ENCODE measurements at places on chromosomes 5 and 9.

DNA sequence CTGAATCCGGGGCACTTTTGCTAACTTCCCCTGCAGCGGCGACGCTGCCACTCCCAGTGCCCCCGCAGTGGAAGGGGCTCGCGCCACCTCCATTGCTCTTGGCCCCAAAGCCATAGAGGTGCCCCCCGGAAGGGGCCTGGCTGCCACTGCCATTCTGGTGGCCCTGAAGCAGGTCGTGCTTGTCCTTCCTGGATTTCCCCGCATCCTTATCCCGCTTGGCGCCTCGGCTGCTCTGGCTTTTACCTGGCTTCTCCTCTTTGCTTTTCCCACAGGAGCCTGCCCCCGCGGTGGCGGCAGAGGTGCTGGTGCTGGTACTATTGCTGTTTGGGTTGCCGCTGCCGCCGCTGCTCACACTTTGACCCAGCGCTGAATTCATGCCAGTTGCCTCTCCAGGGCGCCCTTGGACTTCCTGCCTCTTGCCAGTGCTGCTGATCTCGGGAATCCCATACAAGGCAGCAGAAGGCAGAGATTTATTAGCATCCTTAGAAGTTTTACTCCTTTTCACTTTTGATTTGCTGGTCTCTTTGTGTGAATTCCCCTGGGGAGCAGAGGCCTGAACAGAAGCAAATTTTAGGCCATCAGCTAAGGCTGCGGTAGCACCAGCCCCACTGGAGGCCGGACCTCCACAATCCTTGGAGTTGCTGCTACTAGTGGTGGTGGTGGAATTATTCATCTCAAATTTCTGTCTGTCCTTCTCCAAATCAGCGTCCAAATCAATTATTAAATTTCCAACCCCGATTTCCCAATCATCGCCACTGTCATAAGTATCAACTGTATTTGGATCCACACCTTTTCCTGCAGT, 2.1 kb downstream of the ZNF608 start:
- DNase-seq = no peak

GRCh38 chr5:138663009-138663408, 87.8 kb upstream of the HSPA9 start:
- DNase-seq = no peak

DNA sequence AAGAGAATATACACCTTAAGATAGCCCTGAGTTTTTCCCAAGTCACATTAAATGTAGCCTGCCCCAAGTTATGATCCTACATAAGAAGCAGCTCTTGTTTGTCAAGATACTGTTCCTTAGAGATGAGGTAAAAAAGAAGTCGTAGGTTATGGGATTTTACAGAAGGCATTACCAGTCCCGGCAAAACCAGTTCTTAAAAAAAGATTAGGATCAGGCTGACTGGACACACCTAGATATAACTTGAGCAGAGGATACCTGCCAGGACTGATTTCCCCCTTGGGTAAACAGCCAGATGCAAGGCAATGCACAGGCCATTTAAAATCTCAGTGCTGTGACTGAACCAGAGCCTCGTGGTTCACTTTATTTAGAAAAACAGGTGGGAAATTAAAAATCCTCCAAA, 14.1 kb upstream of the SEMA5A start:
- no peak for DNase-seq

DNA sequence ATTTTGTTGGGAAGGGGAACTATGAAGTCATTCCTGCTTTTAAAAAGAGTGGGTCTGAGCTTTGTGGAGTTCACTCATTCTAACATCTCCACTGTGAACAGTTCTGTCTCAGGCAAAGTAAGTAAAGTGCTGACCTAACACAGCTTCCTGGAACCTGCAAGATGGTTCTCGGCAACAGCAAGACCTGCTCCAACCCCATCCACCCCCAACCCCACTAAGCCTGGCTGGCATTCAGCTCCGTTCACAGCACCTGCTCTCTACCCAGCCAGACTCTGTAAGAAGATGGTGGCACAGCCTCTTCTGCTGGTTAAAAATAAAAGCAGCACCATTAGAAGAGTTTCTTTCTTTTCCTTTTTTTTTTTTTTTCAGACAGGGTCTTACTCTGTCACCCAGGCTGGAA, 42.0 kb downstream of the EPB41L4B start:
- no peak for DNase-seq

- DNase-seq = no peak
Observed at GRCh38 chr5:179829732-179830435, 9.2 kb downstream of the SQSTM1 start.

DNA sequence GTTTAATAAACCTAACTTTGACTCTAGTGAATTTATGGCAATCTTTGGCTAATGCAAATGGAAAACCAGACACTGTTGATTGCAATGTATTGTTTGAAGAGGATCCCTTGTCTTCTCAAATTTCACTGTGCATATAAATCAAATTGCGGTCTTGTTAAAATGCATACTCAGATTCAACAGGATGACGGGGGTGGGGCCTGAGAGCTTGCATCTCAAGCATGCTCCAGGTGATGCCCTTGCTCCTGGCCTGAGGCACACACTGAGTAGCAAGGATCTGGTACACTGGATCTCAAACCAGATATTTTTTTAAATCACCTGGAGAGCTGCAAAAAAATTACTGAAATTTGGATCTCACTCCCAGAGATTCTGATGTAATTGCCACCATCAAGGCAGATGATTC, 463.7 kb downstream of the DNAH5 start:
- DNase-seq = no peak

GRCh38 chr9:130576176-130576575, 3.2 kb upstream of the FUBP3 start:
- DNase-seq = no peak

GRCh38 chr9:5582835-5583195, 46.1 kb upstream of the RIC1 start:
- peak; percentile 29 for DNase-seq

DNA sequence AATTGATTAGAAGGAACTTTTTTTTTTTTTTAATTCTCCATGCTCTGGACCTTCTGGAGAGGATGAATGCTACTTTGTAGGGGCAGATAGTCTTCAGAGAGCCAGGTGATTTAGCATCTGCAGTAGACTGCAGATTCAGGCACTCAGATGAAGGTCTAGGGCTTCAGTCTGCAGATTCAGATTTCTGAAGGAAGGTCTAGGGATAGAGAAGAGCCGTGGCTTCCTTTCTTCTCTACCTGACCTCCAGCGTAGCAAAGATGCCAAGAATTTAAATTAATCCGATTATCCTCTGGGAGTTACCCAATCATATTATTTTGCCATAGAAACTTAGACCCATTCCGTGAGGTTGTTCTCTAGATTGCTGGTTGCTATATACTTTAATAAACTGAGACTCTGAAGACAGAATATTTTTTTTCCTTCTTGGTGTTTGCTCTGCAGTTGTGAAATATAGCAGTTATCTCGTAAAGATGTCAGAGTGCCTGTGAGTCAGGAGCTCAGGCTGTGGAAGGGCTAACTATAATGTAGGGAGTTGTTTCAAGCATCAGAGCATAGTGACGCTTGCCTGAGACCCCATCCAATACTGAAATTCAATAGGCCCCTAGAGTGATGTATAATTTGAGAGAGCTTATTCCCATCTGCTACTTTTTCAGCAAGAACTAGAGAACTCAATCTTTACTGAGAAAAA, 132.7 kb upstream of the SLC12A2 start:
- no peak for DNase-seq

GRCh38 chr9:13049223-13049622, 230.3 kb downstream of the MPDZ start:
- DNase-seq = no peak

GRCh38 chr5:142906863-142907671, 136.9 kb downstream of the ARHGAP26 start:
- DNase-seq = no peak

DNA sequence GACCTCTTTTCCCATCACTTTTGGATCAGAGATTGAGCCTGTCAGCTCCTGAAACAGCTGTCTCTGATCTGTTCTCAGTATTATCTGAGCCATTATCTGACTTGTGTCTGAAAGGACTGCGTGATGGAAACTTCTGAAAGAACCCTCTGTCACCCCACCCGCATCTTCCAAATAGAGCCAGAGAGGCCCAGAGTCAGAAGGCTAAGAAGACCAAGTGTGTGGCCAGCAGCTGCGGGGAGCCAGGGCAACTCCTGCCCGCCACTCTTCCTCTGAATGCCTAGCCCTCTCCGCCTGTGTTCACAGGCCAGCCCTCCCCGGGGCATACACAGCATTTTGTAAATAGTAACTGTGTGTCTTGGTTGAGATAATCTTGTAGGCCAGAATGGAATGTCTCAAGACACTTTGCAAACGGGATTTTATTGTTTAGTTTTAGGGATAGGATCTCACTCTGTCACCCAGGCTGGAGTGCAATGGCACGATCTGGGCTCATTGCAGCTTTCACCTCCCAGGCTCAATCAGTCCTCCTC, 92.7 kb downstream of the AOPEP start:
- DNase-seq = no peak

- DNase-seq = no peak
Observed at GRCh38 chr5:14146725-14147124, 3.6 kb downstream of the TRIO start.

GRCh38 chr5:174614500-174615135, 109.8 kb upstream of the MSX2 start:
- no peak for DNase-seq

DNA sequence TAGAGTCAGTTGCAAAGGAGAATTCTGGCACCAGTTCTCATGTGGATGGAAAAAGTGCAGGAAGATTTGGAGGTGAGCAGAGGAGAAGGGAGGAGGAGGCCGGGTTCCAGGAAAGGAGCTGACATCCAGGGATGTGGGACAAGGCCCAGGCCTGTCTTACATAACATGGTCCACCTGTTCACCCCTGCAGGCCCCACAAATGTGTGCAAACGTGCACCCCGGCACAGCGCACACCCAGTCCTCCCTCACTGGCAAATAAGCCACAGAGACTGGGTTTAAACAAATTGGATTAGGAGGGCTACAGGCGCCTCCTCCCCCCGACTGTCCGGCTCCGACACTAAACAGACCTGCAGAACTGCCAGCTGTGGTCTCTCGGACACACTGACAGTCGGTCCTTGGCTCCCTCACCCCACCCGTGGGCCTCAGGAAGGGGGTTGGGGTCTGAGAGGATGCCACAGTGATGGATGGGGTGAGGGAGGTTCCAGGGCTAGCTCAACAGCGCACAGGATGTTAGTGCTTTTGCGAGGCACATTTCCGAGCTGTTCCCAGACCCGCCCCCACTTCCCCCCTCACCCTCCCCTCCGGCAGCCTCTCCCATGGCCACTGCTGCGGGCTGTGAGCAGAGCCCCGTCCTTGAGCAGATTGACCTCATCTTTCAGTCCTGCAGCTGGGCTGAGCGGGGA, 43.4 kb upstream of the IL17B start:
- DNase-seq = no peak

GRCh38 chr5:93274291-93274690, 306.7 kb downstream of the NR2F1-AS1 start:
- DNase-seq = no peak

GRCh38 chr5:169548315-169548714, 35.3 kb upstream of the SPDL1 start:
- DNase-seq = no peak

DNA sequence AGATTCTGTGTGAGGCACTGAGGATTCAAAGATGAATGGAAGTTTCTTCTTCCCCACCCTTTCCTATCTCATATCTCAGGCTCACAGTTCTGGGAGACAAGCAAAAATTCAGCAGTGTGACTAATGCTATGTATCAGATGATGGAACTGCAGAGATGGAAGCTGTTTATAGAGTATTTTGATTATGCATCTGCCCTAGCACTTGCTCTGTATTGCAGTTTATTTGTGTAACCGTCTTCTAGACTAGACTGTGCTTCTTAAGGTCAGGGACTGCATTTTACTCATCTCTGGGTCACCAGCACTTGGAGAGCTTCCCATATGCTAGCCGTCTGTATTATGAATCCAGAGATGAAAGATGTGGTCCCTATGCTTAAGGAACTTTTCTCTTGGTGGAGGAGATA, 12.6 kb downstream of the CAVIN4 start:
- no peak for DNase-seq

GRCh38 chr5:35087991-35088390, 40.2 kb upstream of the AGXT2 start:
- DNase-seq = no peak

DNA sequence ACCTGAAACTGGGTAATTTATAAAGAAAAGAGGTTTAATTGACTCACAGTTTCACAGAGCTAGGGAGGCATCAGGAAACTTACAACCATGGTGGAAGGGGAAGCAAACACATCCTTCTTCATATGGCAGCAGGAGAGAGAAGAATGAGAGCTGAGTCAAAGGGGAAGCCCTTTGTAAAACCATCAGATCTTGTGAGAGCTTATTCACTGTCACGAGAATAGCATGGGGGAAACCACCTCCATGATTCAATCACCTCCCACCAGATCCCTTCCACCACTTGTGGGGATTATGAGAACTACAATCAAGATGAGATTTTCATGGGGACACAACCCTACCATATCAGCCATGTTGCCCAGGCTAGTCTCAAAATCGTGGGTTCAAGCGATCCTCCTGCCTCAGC, 143.4 kb downstream of the FGF18 start:
- peak; percentile 9 for DNase-seq

DNA sequence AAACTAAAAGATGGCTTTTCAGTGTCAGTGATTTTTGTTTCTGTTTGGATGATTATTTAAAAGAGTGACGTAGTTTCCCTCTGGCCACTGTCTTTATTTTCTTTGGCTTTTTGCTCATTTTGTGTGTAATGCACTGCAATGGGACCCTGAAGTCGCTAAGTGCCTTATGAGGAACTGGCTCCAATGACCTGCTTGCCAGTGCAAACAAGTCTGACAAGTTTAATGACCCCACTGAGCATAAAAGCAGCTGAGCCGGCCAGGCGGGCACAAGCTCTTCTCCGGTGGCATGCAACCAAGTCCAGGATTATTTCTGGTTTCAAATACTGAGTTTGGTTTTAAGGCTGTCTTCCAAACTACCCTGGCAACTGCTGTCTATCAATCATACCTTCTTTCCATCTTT, 15.6 kb upstream of the GNA14 start:
- no peak for DNase-seq

DNA sequence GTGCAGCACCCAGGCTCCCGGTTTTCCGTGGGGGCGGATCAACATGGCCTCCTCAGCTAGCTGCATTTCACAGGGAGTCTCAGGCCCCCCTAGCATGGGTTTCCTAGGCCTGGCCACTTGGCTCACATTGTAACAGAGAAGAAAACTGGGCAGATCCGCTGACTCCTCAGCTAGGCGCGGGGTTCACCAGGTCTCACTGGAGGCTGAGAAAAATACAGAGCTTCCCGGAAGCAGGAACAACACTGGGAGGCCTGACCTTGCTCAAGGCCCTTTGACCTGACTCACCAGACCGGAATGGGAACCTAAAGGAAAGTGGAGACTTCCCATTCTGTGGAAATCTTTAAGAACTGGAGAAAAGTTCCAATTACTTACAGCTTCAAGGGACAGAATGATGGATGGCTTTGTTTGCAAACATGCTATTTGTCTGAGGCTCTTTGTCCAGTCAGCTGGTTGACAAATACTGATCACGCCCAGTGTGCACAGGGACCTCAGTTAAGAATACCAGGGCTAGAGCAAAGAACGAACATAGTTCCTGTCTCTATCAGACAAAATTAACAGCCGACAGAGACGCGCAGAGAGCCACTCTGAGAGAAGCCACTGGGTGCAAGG, 88.7 kb upstream of the LRRTM2 start:
- DNase-seq = no peak

GRCh38 chr5:166346726-166347374, 1944.6 kb upstream of the WWC1 start:
- no peak for DNase-seq

- DNase-seq = no peak
Observed at GRCh38 chr5:3600106-3601060, 4.8 kb downstream of the IRX1 start.

- no peak for DNase-seq
Observed at GRCh38 chr9:76717613-76718012, 46.6 kb upstream of the PCA3 start.
